Breast epithelium (tissue), 4 donors: ENCODE measurements at places on chromosomes 2 and 18.

GRCh38 chr2:8267048-8267447 lies 414.8 kb upstream of the ID2 start:
- H3K36me3 ChIP-seq: no peaks in the 10 kb centered on the region
- H3K27me3 ChIP-seq: no peaks in the 10 kb centered on the region
- no peak overlapping the region for H3K27ac ChIP-seq
- DNase-seq: no peak
- no peaks in the 10 kb centered on the region for H3K4me1 ChIP-seq
- H3K4me3 ChIP-seq: no peak overlapping the region

GRCh38 chr2:180621941-180622918 lies 358.2 kb upstream of the UBE2E3 start:
- no peak overlapping the region for H3K4me3 ChIP-seq
- H3K27me3 ChIP-seq: no peaks in the 10 kb centered on the region
- H3K27ac ChIP-seq: no peak overlapping the region
- H3K4me1 ChIP-seq: no peaks in the 10 kb centered on the region
- no peak for DNase-seq

DNA sequence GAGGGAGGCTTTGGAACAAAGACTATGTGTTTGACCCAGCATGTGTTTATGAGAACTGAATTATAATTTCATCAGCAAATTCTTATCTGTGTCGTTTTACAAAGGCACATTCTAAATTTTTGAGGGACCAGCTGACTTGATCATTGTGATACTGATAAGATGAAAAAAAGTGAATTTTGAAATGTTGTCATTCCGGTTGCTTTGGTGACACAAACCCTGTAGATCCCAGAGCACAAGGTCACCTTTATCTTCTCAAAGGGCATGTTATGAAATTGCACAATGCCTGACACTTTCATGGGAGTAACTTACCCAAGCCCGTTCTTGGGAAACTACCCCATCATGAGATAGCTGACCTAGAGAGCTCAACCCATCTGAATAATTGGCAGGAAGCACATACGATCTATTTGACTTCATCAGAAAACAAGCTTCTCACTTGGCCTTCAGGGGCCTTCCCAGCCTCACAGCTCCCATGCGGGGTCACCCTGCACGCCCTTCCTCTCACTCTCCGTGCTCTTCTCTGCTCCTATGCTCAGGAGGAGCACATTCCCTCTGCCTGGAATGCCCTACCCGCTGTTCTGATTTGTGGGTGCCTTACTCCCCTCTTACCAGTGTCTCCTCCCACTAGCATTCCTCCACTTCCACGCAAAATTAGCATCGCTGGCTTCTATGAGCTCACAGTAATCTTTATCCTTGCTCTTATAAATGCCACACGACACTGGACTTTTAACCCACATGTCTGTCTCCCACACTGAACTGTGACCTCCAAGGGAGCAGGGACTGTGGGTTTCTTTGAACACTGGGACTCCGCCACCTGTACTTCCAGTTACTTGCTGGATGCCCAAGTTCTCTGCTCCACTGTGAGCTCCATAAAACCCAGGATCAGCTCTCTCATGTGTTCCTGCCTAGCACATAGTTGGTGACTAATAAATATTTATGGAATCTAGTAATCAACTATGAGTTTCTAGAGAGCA lies 555.8 kb upstream of the ID2 start:
- no peaks in the 10 kb centered on the region for H3K36me3 ChIP-seq
- no peak overlapping the region for H3K4me3 ChIP-seq
- no peak for DNase-seq
- H3K4me1 ChIP-seq: no peaks in the 10 kb centered on the region
- H3K27me3 ChIP-seq: no peaks in the 10 kb centered on the region
- H3K27ac ChIP-seq: peak overlapping the region; percentile 52

- no peak overlapping the region for H3K4me3 ChIP-seq
- DNase-seq: no peak
- no peaks in the 10 kb centered on the region for H3K27me3 ChIP-seq
- no peaks in the 10 kb centered on the region for H3K36me3 ChIP-seq
- H3K4me1 ChIP-seq: no peaks in the 10 kb centered on the region
Measured at GRCh38 chr2:142112757-142113221, 18.0 kb downstream of the LRP1B start.

- H3K4me3 ChIP-seq: no peak overlapping the region
- no peaks in the 10 kb centered on the region for H3K27me3 ChIP-seq
- no peak for DNase-seq
- H3K4me1 ChIP-seq: no peaks in the 10 kb centered on the region
- H3K36me3 ChIP-seq: no peaks in the 10 kb centered on the region
- H3K27ac ChIP-seq: peak overlapping the region; percentile 30
Measured at GRCh38 chr2:237154082-237154638, 68.5 kb downstream of the COPS8 start.

GRCh38 chr2:31522786-31523185 lies 58.0 kb downstream of the SRD5A2 start:
- H3K27me3 ChIP-seq: no peaks in the 10 kb centered on the region
- no peaks in the 10 kb centered on the region for H3K36me3 ChIP-seq
- H3K27ac ChIP-seq: no peak overlapping the region

GRCh38 chr2:127911737-127912136 lies 26.0 kb upstream of the AMMECR1L start:
- no peak overlapping the region for H3K4me3 ChIP-seq
- H3K27ac ChIP-seq: no peak overlapping the region
- no peaks in the 10 kb centered on the region for H3K4me1 ChIP-seq
- no peaks in the 10 kb centered on the region for H3K27me3 ChIP-seq
- H3K36me3 ChIP-seq: no peaks in the 10 kb centered on the region

GRCh38 chr2:101064868-101065549 lies 62.9 kb downstream of the RPL31 start:
- peak overlapping the region; percentile 76 for H3K27ac ChIP-seq
- peaks cover 21% of the 10 kb centered on the region for H3K4me1 ChIP-seq
- H3K27me3 ChIP-seq: no peaks in the 10 kb centered on the region
- peak; percentile 58 for DNase-seq
- no peaks in the 10 kb centered on the region for H3K36me3 ChIP-seq
- no peak overlapping the region for H3K4me3 ChIP-seq

DNA sequence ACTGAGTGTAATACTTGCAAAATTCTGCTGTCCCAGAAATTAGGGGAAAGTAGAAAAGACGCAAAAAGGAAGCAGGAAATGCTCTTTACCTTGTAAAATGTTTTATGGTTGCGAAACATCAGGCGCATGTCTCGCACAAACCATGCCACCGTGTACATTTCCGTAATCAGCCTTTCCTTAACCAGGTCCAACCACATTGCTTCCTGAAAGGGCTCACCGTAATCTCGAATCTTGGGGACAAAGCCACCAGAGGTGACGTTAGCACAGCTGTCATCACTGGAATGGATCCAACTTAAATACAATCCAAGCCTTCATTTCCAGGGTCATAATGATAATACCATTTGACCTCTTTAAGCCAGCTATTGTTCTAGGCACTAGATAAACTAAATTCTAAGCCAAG lies 49.3 kb downstream of the SP110 start:
- H3K27me3 ChIP-seq: no peaks in the 10 kb centered on the region
- no peak for DNase-seq
- H3K4me1 ChIP-seq: no peaks in the 10 kb centered on the region
- H3K36me3 ChIP-seq: no peaks in the 10 kb centered on the region

GRCh38 chr2:144358979-144359541 lies 160.9 kb downstream of the ZEB2 start:
- no peak for DNase-seq
- no peaks in the 10 kb centered on the region for H3K4me1 ChIP-seq
- no peak overlapping the region for H3K4me3 ChIP-seq
- peak overlapping the region; percentile 4 for H3K27ac ChIP-seq
- no peaks in the 10 kb centered on the region for H3K27me3 ChIP-seq

DNA sequence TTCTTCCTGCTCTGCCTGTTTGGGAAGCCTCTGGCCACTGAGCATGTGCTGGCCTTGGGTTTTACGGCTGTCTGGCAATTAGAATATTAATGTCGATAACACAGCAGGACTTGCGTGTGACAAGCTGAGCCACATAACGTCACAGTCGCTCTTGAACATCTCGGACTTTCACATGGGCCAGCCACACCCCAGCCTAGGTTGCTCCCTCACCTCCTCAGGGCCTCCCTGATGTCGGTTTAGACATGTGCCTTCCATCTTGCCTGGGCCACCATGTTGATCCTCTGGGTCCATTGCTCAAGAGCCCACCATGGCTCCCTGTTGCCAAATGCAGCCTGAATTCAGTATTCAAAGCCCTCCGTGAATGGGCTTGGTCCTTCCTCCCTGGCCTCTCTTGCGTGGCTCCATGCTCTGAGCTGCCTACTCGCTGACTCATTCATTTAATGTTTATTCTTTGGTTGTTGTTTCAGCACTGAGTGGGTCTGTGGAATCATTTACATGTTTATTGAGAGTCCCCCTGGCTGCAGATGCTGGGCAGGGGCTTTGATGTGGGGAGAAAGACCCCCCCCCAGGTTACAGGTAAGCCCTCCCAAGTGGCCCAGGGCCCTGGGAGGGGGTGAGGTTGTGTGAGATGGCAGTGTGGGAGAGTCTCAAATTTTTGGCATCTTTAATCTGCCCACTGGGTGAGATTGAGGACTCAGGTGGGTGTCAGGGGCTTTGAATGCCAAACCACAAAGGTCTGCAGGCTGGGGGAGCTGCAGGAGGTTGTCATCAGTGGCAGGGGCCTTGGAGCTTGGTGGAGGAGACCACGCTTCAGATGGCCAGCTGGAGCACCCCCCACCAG lies 62.0 kb downstream of the ODC1 start:
- no peak overlapping the region for H3K27ac ChIP-seq
- H3K4me3 ChIP-seq: no peak overlapping the region
- H3K36me3 ChIP-seq: no peaks in the 10 kb centered on the region
- no peaks in the 10 kb centered on the region for H3K4me1 ChIP-seq

DNA sequence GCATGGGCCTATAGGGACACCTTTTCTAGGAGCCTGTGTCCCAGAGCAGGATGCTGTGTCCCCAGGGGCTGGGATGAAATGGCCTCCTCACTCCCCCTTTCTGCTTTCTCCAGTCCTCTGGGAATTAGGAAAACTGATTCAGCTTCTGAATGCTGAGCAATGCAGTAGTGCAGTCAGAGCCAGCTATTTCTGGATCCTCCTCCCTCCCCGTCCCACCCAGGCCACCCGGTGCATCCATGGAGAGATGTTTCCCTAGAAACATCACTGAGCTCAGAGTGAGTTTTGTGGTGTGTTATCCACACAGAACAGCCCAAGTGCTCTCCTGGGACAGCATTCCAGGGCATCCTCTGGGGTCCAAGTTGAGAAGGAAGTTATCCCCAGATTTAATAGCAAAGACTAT lies 125.5 kb downstream of the LOXHD1 start:
- no peaks in the 10 kb centered on the region for H3K27me3 ChIP-seq
- DNase-seq: no peak
- no peak overlapping the region for H3K27ac ChIP-seq
- H3K4me3 ChIP-seq: no peak overlapping the region

DNA sequence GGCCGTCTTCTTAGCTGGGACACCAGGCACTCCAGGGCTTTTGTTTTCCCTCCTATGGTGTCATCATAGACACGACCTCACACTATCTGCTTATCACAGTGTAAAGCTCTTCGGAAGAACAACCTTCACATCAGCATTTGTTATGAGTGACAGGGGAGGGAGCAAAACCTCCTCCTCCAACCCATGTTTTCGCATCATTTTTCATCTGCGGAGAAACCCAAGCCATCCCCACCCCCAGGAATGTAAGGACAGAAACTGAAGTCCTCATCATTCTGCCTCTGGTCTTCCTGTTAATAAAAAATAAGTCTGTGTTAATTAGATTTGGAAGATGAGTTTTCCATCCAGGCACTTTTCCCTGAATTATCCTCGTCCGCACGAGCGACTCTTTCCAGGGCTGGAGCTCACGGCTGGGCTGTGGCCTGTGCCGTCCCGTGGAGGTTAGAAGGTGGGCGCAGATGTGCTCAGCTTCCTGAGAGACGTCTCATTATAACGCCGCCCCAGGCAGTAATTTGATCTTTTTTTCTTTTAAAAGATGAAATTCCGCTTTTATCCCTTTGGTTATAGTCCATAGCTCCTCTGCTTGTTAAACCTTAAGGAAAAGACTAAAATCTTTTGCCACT lies 101.6 kb upstream of the TMEM18 start:
- no peaks in the 10 kb centered on the region for H3K4me1 ChIP-seq
- H3K36me3 ChIP-seq: no peaks in the 10 kb centered on the region
- no peak overlapping the region for H3K27ac ChIP-seq
- no peak for DNase-seq
- no peak overlapping the region for H3K4me3 ChIP-seq

- no peak overlapping the region for H3K4me3 ChIP-seq
- DNase-seq: no peak
Measured at GRCh38 chr2:203431391-203432185, 103.4 kb downstream of the ABI2 start.

GRCh38 chr2:75190271-75190990 lies 8.9 kb downstream of the TACR1 start:
- no peaks in the 10 kb centered on the region for H3K27me3 ChIP-seq
- no peak overlapping the region for H3K4me3 ChIP-seq
- no peaks in the 10 kb centered on the region for H3K36me3 ChIP-seq
- H3K4me1 ChIP-seq: no peaks in the 10 kb centered on the region
- no peak overlapping the region for H3K27ac ChIP-seq

DNA sequence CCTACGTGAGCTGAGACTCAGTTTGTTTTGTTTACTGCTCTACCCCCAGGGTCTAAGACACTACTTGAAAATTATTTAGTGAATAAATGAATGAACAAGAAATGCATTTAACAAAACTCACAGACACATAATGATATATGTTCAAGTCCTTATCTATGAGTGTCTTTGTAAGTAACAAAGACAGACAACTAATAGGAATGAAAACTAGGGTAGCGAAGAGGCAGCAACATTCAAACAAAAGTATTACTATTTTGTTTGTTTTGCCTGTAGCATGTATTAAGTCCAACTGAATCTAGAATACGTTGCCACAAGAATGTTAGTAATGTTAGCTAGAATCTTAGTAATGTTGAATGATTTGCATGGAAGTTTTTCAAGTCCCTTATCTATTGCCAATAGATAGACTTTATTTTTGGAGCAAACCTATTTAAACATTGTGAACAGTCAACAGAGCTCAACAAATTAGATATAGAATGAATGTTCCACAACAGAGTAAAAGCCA lies 144.8 kb upstream of the VWC2L start:
- H3K4me1 ChIP-seq: no peaks in the 10 kb centered on the region
- DNase-seq: no peak
- H3K27me3 ChIP-seq: no peaks in the 10 kb centered on the region
- H3K27ac ChIP-seq: no peak overlapping the region

- no peak overlapping the region for H3K27ac ChIP-seq
- H3K36me3 ChIP-seq: no peaks in the 10 kb centered on the region
- peaks cover 55% of the 10 kb centered on the region for H3K27me3 ChIP-seq
- peaks cover 8% of the 10 kb centered on the region for H3K4me1 ChIP-seq
Measured at GRCh38 chr2:236180831-236181453, 12.8 kb upstream of the GBX2 start.

DNA sequence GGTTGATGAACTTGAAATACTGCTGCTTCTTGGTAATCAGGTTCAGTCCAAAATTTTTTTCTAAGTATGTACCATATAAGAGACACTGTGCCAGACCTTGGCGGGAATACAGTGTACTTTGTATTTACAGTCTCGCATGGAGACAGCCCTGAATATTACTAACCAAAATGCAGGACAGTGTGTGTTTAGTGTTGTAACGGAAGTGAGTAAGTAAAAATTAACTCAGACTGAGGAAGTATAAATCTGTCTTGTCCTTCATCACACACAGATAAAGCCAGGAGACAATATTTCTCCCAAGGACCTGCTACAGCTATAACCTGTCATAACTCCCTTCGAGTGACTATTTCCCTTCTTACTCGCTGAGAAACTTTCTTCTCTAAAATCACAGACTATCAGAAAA lies 76.9 kb downstream of the ACTR3 start:
- H3K27ac ChIP-seq: no peak overlapping the region
- no peaks in the 10 kb centered on the region for H3K4me1 ChIP-seq
- no peak for DNase-seq
- H3K4me3 ChIP-seq: no peak overlapping the region
- no peaks in the 10 kb centered on the region for H3K36me3 ChIP-seq

- H3K36me3 ChIP-seq: no peaks in the 10 kb centered on the region
- no peaks in the 10 kb centered on the region for H3K27me3 ChIP-seq
- H3K27ac ChIP-seq: no peak overlapping the region
- DNase-seq: no peak
Measured at GRCh38 chr2:177010861-177011260, 201.7 kb upstream of the HNRNPA3 start.
